Cardiac atrium fibroblast (primary cell): ENCODE measurements at places on chromosomes 5 and 9. TPM values are rescaled to one million over a fixed set of nuclear protein-coding genes. Genes with fewer than 3 reads are reported as not detected.

The SMIM33 gene
- total RNA-seq, result not detected in 2 replicates

The IL33 gene
- total RNA-seq, result 148 and 185 TPM in 2 replicates

The SH3TC2 gene
- 4.9 and 7.4 TPM in 2 replicates for total RNA-seq

The SLC36A2 gene
- total RNA-seq, result not detected in 2 replicates

The PCDHA8 gene
- not detected in 2 replicates for total RNA-seq

The SGCD gene
- total RNA-seq, result 1.9 and 3.4 TPM in 2 replicates

The S1PR3 gene
- total RNA-seq, result 57.6 and 144 TPM in 2 replicates

The TSSK1B gene
- 0.97 TPM in 1 of 2 replicates, not detected in the other for total RNA-seq

The FOXD4L5 gene
- total RNA-seq, result not detected in 2 replicates

The NTRK2 gene
- under 0.01 and 1.5 TPM in 2 replicates for total RNA-seq

The ISOC1 gene
- 18.8 and 19.0 TPM in 2 replicates for total RNA-seq

The RAB24 gene
- total RNA-seq, result 31.3 and 35.7 TPM in 2 replicates

The PTCH1 gene
- 8.3 and 9.0 TPM in 2 replicates for total RNA-seq

The ADAMTS13 gene
- 1.4 and 1.5 TPM in 2 replicates for total RNA-seq

The OXCT1 gene
- 12.8 and 13.4 TPM in 2 replicates for total RNA-seq

The ANKDD1B gene
- total RNA-seq, result 0.16 and 0.36 TPM in 2 replicates

The SOHLH1 gene
- not detected in 2 replicates for total RNA-seq

The BTNL8 gene
- total RNA-seq, result not detected in 2 replicates

The TMEM8B gene
- 2.0 and 2.1 TPM in 2 replicates for total RNA-seq

The ENTPD8 gene
- not detected in 2 replicates for total RNA-seq

The TMEM215 gene
- total RNA-seq, result not detected in 2 replicates

The ANKRD18B gene
- not detected in 2 replicates for total RNA-seq

The HABP4 gene
- 7.4 and 9.1 TPM in 2 replicates for total RNA-seq

The BOD1 gene
- 48.9 and 49.6 TPM in 2 replicates for total RNA-seq

The RNF183 gene
- total RNA-seq, result not detected in 2 replicates

The ITGA2 gene
- 4.9 and 10.5 TPM in 2 replicates for total RNA-seq

The OLFM1 gene
- 2.7 and 7.5 TPM in 2 replicates for total RNA-seq

The RFESD gene
- 0.16 and 0.36 TPM in 2 replicates for total RNA-seq

The PLAC8L1 gene
- total RNA-seq, result not detected in 2 replicates

The NR2F1 gene
- 85.9 and 157 TPM in 2 replicates for total RNA-seq

The SPINK7 gene
- total RNA-seq, result not detected in 2 replicates

The PDE6A gene
- not detected in 2 replicates for total RNA-seq

The CEP72 gene
- total RNA-seq, result 1.5 and 2.5 TPM in 2 replicates

The PFN3 gene
- not detected in 2 replicates for total RNA-seq

The POMT1 gene
- 19.6 and 57.9 TPM in 2 replicates for total RNA-seq

The MAT2B gene
- total RNA-seq, result 41.3 and 45.0 TPM in 2 replicates

The FGF18 gene
- total RNA-seq, result 0.49 TPM in 1 of 2 replicates, not detected in the other

The WNT8A gene
- not detected in 2 replicates for total RNA-seq

The FAM221B gene
- total RNA-seq, result not detected in 2 replicates

The IL5 gene
- not detected in 2 replicates for total RNA-seq
